Cardiac muscle cell (in vitro differentiated cells and primary cell): ENCODE measurements at places on chromosomes 2 and 18. TPM values are rescaled to one million over a fixed set of nuclear protein-coding genes. Genes with fewer than 3 reads are reported as not detected.

- no peak overlapping the region for H3K4me3 ChIP-seq
- H3K27ac ChIP-seq: no peak overlapping the region
- H3K27me3 ChIP-seq: no peaks in the 10 kb centered on the region
- H3K4me1 ChIP-seq: no peaks in the 10 kb centered on the region
These were observed 88.0 kb downstream of the TPO start for GRCh38 chr2:1501038-1501851.

DNA sequence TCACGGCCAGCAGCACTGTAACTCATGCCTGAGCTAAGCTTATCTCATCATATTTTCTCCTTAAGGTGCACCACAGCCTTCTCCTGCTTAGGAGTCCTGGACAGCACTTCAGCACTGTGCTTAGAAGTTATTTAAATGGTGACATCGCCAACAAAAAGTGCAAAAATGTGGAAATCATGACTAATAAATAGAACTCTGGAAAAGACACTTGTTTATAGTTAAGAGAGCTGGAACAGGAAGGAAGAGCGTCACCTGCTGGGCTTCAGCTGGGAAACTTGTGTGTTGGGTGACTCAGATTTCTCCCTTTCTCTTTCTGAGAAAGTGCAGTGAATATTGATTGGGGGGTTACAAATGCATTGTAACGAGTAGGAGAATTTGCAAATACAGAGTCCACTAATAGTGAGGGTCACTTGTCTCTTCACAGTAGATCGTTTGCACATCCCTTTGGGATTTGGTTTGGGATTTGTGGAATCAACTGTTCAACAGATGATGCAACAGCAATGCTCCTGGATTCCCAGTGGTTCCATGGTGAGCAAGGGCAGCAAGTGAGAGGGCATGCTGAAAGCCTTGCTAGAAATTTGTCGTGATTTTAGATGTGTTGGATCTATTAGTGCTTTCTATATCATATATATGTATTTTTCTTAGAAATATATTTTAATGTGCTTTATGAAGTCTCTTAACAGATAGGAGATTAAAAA, 84.2 kb downstream of the DOK6 start:
- H3K4me3 ChIP-seq: no peak overlapping the region
- H3K27ac ChIP-seq: no peak overlapping the region
- no peaks in the 10 kb centered on the region for H3K27me3 ChIP-seq
- no peaks in the 10 kb centered on the region for H3K4me1 ChIP-seq

DNA sequence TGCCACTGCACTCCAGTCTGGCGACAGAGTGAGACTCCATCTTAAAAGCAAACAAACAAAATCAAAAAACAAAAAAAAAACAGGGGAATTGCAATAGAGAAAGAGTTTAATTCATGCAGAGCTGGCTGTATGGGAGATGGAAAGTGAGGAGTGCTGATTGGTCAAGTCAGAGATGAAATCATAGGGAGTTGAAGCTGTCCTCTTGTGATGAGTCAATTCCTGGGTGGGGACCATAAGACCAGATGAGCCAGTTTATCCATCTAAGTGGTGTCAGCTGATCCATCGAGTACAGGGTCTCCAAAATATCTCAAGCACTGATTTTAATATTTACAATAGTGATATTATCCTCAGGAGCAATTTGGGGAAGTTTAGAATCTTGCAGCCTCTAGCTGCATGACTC, 45.3 kb downstream of the FRZB start:
- DNase-seq: no peak
- peaks cover 28% of the 10 kb centered on the region for H3K4me1 ChIP-seq
- H3K27ac ChIP-seq: no peak overlapping the region
- H3K4me3 ChIP-seq: no peak overlapping the region
- no peaks in the 10 kb centered on the region for H3K27me3 ChIP-seq

DNA sequence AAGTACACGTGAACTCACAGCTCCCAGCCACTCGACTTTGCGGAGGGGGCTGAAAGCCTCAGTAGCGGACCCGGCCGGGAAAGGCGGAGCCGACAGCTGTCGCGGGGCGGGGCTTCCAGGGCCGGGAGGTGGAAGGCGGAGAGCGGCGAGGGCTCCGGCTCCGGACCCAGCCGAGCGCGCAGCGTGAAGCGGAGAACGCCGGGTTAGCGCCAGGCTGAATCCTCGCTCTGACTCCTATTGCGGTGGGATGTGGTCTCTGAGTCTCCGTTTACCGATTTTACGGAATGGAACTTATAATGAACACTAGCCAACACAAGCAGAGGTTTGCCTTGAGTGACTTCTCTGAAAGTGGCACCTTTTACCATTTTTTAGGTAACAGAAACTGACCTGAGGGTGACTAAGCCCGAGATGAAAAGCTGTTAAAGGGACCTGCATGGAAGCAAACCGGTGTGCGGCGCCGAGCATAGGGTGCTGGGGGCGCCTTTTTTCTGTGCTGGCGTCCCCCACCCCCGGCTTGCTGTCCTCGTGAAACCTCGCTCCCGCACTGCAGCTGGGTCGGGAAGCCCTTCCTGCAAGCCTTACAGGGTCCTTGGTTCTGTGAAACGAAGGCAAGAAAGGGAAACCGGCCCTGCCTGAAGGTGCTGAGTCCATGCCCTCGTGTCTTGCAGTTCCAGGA, 72.9 kb downstream of the EN1 start:
- H3K4me3 ChIP-seq: peak overlapping the region; percentile 41
- peaks cover 54% of the 10 kb centered on the region for H3K27me3 ChIP-seq
- DNase-seq: peak; percentile 65
- H3K27ac ChIP-seq: no peak overlapping the region
- H3K4me1 ChIP-seq: no peaks in the 10 kb centered on the region

GRCh38 chr2:38599706-38600105, 3.0 kb downstream of the HNRNPLL start:
- H3K27me3 ChIP-seq: no peaks in the 10 kb centered on the region
- H3K36me3 ChIP-seq: no peaks in the 10 kb centered on the region
- H3K4me3 ChIP-seq: peak overlapping the region; percentile 77
- peak overlapping the region; percentile 94 for H3K27ac ChIP-seq
- peaks cover 43% of the 10 kb centered on the region for H3K4me1 ChIP-seq
- DNase-seq: peak; percentile 25

GRCh38 chr18:47206945-47207637, 30.9 kb upstream of the IER3IP1 start:
- H3K4me3 ChIP-seq: no peak overlapping the region
- no peak for DNase-seq
- H3K27me3 ChIP-seq: peaks cover 7% of the 10 kb centered on the region
- H3K27ac ChIP-seq: no peak overlapping the region
- H3K36me3 ChIP-seq: no peaks in the 10 kb centered on the region
- H3K4me1 ChIP-seq: peaks cover 19% of the 10 kb centered on the region

GRCh38 chr2:152418688-152419087, 83.7 kb downstream of the FMNL2 start:
- H3K4me1 ChIP-seq: no peaks in the 10 kb centered on the region
- no peak overlapping the region for H3K27ac ChIP-seq
- no peaks in the 10 kb centered on the region for H3K36me3 ChIP-seq
- H3K4me3 ChIP-seq: no peak overlapping the region

- peaks cover 38% of the 10 kb centered on the region for H3K27me3 ChIP-seq
- DNase-seq: no peak
- peak overlapping the region; percentile 88 for H3K27ac ChIP-seq
- peak overlapping the region; percentile 74 for H3K4me3 ChIP-seq
- no peaks in the 10 kb centered on the region for H3K4me1 ChIP-seq
These were observed 1.5 kb upstream of the NR4A2 start for GRCh38 chr2:156333951-156334495.

- peak; percentile 18 for DNase-seq
- H3K27me3 ChIP-seq: no peaks in the 10 kb centered on the region
- H3K36me3 ChIP-seq: no peaks in the 10 kb centered on the region
- peaks cover 6% of the 10 kb centered on the region for H3K4me1 ChIP-seq
- no peak overlapping the region for H3K4me3 ChIP-seq
These were observed 218.3 kb downstream of the PTGR3 start for GRCh38 chr18:74990563-74991081.

DNA sequence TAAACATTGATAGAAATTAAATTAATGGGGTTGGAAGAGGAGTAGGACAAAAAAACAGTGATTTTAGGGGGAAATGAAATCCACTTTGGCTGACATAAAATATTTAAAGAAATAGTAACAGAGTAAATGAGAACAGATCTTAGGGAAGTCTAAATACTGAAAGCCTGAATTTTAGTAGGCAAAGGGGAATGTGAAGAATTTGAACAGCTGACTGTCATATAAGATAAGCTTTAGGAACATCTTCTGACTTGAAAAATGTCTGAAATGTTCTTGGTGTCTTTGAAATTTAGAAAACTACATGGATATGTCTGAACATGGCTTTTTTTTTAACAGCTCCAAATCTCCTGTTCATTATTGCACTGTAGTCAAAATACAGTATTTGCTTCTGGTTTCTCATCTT, 150.3 kb downstream of the CALCRL start:
- no peaks in the 10 kb centered on the region for H3K27me3 ChIP-seq
- H3K36me3 ChIP-seq: no peaks in the 10 kb centered on the region
- no peak overlapping the region for H3K4me3 ChIP-seq
- peak; percentile 13 for DNase-seq

DNA sequence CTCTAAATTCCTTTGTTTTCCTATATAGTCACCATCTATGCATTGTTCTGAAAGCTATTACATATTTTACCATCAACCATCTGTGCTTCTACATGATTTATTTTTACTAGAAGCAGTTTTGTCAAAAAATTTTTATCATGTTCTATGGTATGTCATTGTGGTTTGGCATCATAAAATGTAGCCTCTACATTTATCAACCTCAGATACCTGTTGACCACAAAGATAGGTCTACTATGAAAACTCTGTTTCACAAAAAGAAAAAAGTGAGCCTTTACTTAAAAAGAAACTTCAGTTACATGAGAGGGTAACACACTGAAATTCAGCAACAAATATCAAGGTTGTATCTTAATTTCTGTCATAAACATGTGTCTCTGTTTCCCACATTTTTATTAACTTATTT, 3.7 kb downstream of the BCL2 start:
- no peaks in the 10 kb centered on the region for H3K36me3 ChIP-seq
- H3K4me1 ChIP-seq: no peaks in the 10 kb centered on the region
- H3K27me3 ChIP-seq: peaks cover 55% of the 10 kb centered on the region
- no peak overlapping the region for H3K27ac ChIP-seq
- H3K4me3 ChIP-seq: no peak overlapping the region

- no peak overlapping the region for H3K27ac ChIP-seq
- peaks cover 4% of the 10 kb centered on the region for H3K4me1 ChIP-seq
- no peaks in the 10 kb centered on the region for H3K36me3 ChIP-seq
These were observed 34.9 kb downstream of the CABLES1 start for GRCh38 chr18:23170137-23170536.

DNA sequence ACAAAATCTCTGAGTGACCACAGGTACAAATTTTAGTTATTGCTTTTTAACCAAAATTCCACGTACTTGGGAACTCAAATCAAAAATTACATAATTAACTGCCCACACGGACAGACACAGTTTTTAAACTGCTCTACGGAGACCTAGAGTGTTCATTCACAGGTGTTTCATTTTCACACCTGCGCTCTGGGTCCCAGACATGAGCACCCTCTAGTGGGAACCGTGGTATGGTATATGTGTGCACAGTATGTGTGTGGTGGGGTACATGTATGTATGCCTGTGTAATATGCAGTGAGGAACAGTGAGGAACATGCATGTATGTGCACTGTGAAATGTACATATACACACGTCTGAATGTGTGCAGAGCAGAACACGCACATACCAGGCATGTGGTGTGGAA, 65.0 kb downstream of the PPP4R1 start:
- no peak overlapping the region for H3K4me3 ChIP-seq
- no peaks in the 10 kb centered on the region for H3K4me1 ChIP-seq
- no peaks in the 10 kb centered on the region for H3K27me3 ChIP-seq
- DNase-seq: no peak
- no peak overlapping the region for H3K27ac ChIP-seq
- H3K36me3 ChIP-seq: peaks cover 62% of the 10 kb centered on the region

- no peaks in the 10 kb centered on the region for H3K36me3 ChIP-seq
- no peak for DNase-seq
- H3K4me3 ChIP-seq: no peak overlapping the region
- H3K27ac ChIP-seq: no peak overlapping the region
- H3K27me3 ChIP-seq: no peaks in the 10 kb centered on the region
These were observed 163.6 kb downstream of the PRKCE start for GRCh38 chr2:45814951-45815621.

DNA sequence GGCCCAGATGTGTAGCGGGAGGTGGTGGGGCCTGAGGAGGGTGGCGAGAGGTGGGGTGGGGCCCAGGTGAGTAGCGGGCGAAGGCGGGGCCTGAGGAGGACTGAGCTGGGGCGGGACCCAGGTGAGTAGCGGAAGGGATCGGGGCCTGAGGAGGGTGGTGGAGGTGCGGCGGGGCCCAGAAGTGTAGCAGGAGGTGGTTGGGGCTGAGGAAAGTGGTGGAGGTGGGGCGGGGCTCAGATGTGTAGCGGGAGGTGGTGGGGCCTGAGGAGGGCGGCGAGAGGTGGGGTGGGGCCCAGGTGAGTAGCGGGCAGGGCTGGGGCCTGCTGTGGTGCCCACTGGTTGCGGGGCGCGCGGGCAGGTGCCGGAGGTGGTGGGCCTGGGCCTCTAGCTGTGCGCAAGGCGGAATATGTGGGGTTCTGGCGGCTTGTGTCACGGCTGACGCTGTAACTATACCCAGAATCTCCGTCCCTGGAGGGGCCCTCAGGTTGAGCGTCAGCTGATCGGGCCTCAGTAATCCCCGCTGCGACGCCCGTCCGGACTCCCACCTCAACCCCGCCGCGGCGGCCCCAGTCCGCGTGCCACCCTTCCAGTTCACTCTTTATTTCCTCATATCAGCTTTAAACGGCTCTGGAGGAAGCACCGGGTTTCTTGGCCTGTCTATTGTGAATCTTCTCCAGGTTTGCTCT, 866 bp upstream of the SF3B6 start:
- H3K4me3 ChIP-seq: peak overlapping the region; percentile 72
- peak; percentile 24 for DNase-seq
- no peaks in the 10 kb centered on the region for H3K27me3 ChIP-seq
- H3K27ac ChIP-seq: peak overlapping the region; percentile 32
- peaks cover 12% of the 10 kb centered on the region for H3K36me3 ChIP-seq
- H3K4me1 ChIP-seq: no peaks in the 10 kb centered on the region

- H3K27me3 ChIP-seq: no peaks in the 10 kb centered on the region
- no peak overlapping the region for H3K27ac ChIP-seq
- H3K4me3 ChIP-seq: no peak overlapping the region
- no peak for DNase-seq
- peaks cover 17% of the 10 kb centered on the region for H3K4me1 ChIP-seq
These were observed 8.0 kb upstream of the SERTAD2 start for GRCh38 chr2:64661741-64662169.

Gene LHCGR
- total RNA-seq: 0.57 TPM in 1 of 2 replicates, not detected in the other

Gene ARHGAP28
- total RNA-seq: 19.3 and 23.7 TPM in 2 replicates

Gene FAM110C
- 0.60 and 1.1 TPM in 2 replicates for total RNA-seq

Gene HNMT
- 3.4 and 5.6 TPM in 2 replicates for total RNA-seq

Gene TCF7L1
- 1.5 and 5.3 TPM in 2 replicates for total RNA-seq

Gene SERPINB12
- not detected in 2 replicates for total RNA-seq

Gene GRP
- 0.42 and 1.2 TPM in 2 replicates for total RNA-seq

Gene ATP9B
- 14.2 and 56.7 TPM in 2 replicates for total RNA-seq

Gene ANKRD30BL
- 0.14 and 0.71 TPM in 2 replicates for total RNA-seq
